ENCODE measurements at places on chromosomes 3 and 15. TPM values are rescaled to one million over a fixed set of nuclear protein-coding genes. Genes with fewer than 3 reads are reported as not detected.

Gene BNIP2
- 73.6 TPM for total RNA-seq

Gene RBP2
- not detected for total RNA-seq

Gene CATSPER2
- 5.5 TPM for total RNA-seq

Gene PEX5L
- 36.2 TPM for total RNA-seq

Gene C2CD4A
- total RNA-seq = under 0.01 TPM

Gene RAB5A
- total RNA-seq = 147 TPM
